NCI-H2107 (cell line): ENCODE measurements at places on chromosomes 1 and 21.
A peak's percentile ranks its signal among the peaks of the same experiment; 100 is the strongest.

DNA sequence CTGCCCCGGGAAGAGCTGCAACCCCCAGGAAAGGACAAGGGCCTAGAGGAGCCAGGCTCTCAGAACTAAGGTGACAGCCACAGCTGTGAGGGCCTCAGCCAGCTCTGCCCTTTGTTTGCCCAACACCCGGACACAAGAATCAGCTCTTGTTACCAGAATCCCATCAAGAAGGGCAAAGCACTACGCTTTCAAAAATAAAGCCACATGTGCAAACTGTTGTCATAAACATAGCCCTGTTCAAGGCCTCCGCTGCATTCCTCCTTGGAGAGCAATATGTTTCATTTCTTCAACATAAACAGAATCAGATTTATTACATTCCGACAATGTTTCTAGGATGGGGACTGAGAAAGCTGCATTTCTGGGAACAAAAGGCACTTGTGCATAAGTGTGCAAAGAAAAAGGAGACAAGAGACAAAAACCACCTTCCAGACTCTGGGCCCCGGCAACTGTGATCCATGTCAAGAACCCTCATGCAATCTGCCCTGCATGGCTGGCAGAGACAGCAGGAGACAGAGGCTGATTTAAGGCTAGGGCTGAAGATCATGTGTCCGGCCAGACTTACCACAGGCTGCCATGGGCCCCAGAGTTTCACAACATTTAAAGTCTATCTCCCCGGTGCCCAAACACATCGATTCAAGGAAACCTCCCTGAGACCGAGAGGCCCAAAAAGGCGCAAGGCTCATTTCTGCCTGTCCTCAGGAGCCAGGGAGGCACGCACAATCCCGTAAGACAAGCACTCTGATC lies 71.0 kb downstream of the SSBP3 start:
- DNase-seq: no peak

DNA sequence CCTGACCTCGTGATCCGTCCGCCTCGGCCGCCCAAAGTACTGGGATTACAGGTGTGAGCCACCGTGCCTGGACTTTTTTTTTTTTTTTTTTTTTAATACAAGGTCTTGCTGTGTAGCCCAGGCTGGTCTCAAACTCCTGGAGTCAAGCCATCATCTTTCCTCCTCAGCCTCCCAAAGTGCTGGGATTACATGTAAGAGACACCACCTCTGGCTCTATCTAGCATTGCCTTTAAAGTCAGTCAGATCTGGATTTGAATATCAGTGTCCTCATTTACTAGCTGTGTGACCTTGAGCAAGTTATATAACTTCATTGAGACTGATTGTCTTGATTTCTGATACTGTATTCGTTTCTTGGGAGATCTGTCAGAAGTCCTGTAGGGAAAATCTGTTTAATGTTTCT lies 6.6 kb downstream of the MAP3K21 start:
- no peak for DNase-seq

- DNase-seq: no peak
These were observed 86.4 kb downstream of the PLXNA2 start for GRCh38 chr1:208157769-208158168.

DNA sequence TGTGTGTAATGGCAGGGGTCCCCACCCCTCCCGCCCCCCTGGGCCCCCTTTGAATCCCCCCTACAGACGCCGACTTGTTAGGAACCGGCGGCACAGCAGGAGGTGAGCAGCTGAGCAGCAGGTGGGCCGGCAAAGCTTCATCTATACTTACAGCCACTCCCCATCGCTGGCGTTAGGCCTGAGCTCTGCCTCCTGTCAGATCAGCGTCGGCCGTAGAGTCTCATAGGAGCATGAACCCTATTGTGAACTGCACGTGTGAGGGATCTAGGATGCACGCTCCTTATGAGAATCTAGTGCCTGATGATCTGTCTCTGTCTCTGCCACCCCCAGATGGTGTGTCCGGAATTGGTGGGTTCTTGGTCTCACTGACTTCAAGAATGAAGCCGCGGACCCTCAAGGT lies 14.9 kb upstream of the VPS26C start:
- DNase-seq: peak; percentile 57

DNA sequence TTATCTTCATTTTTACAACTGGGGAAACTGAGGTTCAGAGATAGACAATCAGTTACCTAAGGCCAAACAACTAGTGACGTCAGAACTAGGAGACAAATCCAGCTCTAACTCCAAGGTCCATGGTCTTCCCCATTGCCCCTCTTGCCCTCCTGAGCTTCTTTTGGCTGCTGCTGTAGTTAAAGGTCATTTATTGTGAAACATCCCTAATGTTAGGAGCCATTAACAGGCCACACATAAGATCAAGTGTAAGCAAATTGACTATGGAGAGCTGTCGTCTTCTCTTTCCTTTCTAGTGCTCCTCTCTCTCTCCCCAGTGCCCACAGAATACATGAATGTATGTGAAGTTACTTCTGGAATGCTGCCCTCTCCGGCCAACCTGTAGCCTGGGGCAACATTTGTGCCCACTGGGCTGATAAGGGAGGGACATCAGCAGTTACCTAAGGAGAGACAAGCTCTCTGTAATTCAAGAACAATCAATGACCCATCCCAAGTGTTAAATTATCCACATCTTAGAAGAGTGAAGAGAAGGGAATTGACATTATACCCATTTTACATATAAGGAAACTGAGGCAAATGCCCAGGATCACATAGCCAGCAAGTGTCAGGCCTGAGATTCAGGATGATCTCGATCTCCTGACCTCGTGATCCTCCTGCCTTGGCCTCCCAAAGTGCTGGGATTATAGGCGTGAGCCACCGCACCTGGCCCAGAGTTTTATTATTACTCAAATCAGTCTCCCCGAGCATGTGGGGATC lies 40.1 kb downstream of the PTAFR start:
- no peak for DNase-seq

- DNase-seq: no peak
These were observed 20.6 kb downstream of the LRRC42 start for GRCh38 chr1:53966794-53967193.

DNA sequence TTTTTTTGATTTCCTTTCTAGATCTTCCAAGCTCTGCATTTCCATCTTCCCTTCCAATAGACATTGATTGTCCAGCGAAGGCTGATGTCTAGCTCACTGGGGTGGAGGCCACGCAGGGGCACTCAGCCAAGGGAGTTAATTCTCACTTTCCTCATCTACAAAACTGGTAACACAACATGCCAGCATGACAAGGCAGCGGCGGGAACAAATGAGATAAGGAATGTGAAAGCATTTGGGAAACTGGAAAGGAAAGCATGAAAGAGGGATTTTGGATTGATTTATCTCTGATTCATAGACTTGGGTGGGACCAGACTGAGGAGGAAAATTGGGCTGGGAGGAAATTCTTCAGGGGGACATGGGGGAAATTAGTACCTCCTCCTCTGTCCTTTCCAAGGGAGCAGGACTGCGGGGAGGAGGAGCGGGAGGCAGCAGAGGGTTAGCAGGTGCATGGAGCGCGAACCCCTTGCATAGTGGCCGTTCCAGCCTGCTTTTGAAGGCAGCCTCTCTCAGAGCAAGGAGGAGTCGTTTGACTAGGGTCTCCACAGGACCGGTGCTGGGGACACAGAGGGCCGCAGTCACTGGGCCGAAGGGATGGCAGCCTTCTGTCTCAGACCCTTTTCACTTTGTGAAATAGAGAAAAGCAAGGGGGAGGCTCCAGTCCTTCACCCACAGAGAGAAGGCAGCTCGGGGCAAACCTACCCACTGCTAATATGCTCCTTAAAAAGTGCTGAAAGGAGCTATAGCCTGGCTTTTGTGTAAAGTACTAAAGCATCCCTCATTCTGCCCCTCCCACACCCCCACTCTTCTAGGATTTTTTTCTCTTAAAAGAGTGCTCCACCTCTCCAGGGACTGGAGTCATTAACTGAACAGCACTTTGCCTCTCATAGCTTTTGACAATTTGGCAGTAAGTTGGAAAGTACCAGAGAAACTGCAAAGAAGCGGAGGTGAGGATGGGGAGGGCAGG lies 89.2 kb downstream of the PLXNA2 start:
- DNase-seq: no peak
